Kidney (tissue), 22 donors: ENCODE measurements at places on chromosomes 3 and 15. TPM values are rescaled to one million over a fixed set of nuclear protein-coding genes. Genes with fewer than 3 reads are reported as not detected.

Gene GUCA1C
- total RNA-seq = not detected

Gene RBPMS2
- total RNA-seq = 8.2 TPM

DNA sequence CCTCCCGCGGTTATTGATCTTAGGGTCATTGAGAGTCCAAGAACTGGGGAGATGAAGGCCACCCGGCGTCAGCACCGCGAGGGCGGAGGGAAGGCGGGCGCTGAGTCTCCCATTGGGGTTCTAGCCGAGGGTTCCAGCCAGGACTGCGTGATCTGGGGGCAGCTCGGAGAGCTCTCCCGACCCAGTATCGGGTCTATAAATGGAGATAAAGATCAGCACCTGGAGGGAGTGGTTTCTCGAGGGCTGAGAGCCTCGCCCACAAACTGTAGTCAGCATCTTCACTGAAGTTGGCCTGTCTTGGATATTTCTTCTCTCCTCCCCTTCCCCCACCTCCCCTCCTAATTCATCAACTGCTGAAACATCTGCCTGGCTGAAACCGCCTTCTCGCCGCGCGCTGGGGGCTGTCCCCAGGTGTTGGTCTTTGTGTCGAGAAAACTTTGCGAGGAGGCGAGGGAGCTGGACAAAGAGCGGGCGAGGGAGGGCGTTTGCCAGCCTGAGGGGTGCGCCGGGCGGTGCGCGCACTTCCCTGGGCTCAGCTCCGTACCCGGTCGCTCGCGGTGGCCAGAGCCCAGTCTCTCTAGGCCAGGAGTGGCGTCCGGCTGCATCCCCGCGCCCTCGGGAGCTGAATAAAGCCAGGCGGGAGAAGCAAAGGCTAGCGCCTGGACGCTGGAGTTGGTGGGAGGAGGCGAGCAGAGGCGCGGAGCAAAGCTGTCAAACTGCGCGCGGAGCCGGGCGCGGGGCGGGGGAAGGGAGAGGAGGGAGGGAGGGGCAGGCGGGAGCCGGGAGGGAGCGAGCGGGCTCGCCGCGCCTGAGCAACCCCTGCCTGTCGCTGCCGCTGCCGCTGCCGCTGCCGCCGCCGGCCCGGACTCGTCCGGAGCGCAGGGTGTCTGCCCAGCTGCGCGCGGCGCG is at the start of gene ST8SIA2:
ST8SIA2 (plus strand) TSS at position 811 of the 909 bp plus-strand sequence. CDS start 184 bp downstream, outside the sequence.
- no peaks in the 10 kb centered on the region for H3K36me3 ChIP-seq
- peak within 1 kb of the TSS; percentile 38 for H3K4me3 ChIP-seq
- no peak within 1 kb of the TSS for H3K27ac ChIP-seq
- H3K27me3 ChIP-seq = peaks cover 4% of the 10 kb centered on the region
- H3K4me1 ChIP-seq = no peaks in the 10 kb centered on the region

DNA sequence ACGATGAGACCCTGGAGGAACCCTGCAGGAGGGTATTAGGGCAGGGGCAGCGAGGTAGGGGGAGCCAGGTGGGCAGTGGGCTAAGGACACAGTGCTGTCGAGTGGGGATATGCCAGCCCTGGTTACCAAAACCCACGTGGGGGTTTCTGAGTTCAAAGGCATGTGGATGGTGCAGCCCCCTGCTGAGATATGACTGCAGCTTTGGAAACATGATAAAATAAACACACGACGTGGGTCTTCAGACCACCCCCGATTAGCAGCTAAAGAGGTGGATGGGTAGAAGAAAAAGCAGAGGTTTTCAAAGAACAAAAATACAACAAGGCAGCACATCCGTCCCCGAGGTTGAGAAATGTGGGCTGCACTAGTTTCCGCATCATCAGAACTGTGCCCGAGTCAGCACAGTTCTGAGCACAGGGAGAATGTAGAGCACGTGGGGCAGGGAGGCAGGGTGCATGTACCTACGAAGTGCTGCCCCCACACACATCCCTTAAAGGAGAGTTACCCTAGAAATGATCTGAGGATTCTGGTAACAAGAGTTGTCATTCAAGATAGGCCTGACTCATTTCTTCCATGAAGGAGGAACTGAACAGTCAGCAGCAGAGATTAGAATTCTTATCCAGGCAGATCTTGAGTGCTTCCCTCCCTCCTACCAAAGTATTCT is 121.3 kb downstream of the RPLP1 start:
- H3K36me3 ChIP-seq = no peaks in the 10 kb centered on the region
- no peaks in the 10 kb centered on the region for H3K4me1 ChIP-seq
- H3K4me3 ChIP-seq = no peak overlapping the region
- DNase-seq = no peak
- no peaks in the 10 kb centered on the region for H3K27me3 ChIP-seq
- H3K27ac ChIP-seq = no peak overlapping the region

- no peak overlapping the region for H3K27ac ChIP-seq
- no peaks in the 10 kb centered on the region for H3K27me3 ChIP-seq
- H3K4me1 ChIP-seq = no peaks in the 10 kb centered on the region
- no peaks in the 10 kb centered on the region for H3K36me3 ChIP-seq
Measured at GRCh38 chr3:28077572-28077971, 163.8 kb upstream of the CMC1 start.

GRCh38 chr3:134846911-134847317 is 51.9 kb downstream of the EPHB1 start:
- DNase-seq = no peak
- H3K4me1 ChIP-seq = peaks cover 5% of the 10 kb centered on the region
- no peaks in the 10 kb centered on the region for H3K27me3 ChIP-seq
- H3K27ac ChIP-seq = no peak overlapping the region
- no peaks in the 10 kb centered on the region for H3K36me3 ChIP-seq

DNA sequence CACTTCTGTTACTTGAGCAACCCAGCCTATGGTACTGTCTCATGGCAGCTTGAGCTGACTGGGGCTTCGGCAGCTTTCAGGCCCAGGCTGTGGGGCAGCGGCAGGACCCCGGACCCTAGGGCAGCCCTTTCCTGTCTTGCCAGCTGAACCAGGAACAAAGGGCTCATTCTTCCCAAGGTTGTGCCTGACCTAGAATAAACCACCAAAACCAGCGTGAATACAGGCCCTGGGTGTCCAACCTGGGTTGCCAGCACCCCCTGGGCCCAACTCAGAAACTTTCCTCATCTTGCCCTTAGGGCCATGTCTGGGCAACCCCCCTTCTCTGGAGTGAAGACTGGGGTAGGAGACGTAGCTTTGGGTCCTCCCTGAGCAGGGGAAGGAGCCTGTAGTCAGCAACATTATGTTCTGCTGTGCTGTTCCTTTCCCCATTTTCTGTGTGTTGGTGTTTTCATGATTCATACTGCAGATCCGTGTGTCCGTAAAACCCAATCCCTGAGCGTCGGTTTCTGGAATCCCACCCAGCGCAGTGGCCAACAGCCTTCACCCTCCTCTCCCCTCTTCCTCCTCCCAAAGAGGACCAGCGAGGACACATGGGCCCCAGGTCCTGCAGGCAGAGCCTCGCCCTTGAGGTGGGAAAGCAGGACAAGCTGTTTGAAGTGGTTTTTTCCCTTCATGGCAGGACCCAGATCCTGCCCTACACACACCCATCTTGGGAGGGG is 33.5 kb downstream of the TKT start:
- H3K27ac ChIP-seq = no peak overlapping the region
- no peaks in the 10 kb centered on the region for H3K27me3 ChIP-seq
- no peak overlapping the region for H3K4me3 ChIP-seq
- peaks cover 12% of the 10 kb centered on the region for H3K36me3 ChIP-seq
- H3K4me1 ChIP-seq = no peaks in the 10 kb centered on the region
- DNase-seq = no peak

- no peaks in the 10 kb centered on the region for H3K36me3 ChIP-seq
- DNase-seq = peak; percentile 46
- peaks cover 83% of the 10 kb centered on the region for H3K27me3 ChIP-seq
- no peak overlapping the region for H3K27ac ChIP-seq
- H3K4me3 ChIP-seq = no peak overlapping the region
- H3K4me1 ChIP-seq = no peaks in the 10 kb centered on the region
Measured at GRCh38 chr3:181703601-181704420, 7.9 kb upstream of the SOX2 start.

DNA sequence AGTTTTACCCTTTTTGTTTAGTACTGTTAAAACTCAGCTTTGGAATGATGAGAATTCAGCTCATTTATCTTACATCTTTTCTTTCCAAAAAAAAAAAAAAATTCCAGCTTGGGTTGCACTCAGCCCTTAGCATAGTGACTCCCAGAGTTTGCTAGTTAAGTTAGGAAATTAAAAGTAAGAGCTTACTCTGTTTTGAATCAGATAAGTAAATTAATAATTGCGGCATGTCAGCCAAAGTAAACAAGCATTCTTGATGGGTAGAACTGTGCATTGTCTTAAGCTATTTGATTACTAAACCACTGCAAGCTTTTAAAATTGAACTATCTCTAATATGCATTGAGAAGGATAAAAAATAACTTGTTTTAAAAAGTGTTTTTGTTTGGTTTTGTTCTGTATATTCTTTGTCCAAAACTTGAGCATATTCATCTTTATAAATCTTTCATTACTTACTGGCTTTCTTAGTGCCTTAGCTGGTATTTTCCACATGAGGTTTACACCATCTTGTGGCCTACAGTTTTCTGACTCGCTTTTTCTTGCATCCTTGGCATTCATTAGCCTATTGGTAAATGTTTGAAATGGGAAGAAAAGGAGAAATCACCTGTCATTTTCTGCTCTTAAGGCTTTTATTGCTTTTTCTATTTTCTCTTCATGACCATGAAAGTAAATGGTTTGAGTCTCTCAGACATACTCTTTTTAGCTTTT is 107.6 kb downstream of the FILIP1L start:
- no peaks in the 10 kb centered on the region for H3K36me3 ChIP-seq
- no peak overlapping the region for H3K4me3 ChIP-seq
- H3K27me3 ChIP-seq = no peaks in the 10 kb centered on the region
- H3K27ac ChIP-seq = peak overlapping the region; percentile 23
